ENCODE measurements at places on chromosomes 2 and 18. TPM values are rescaled to one million over a fixed set of nuclear protein-coding genes. Genes with fewer than 3 reads are reported as not detected.

DNA sequence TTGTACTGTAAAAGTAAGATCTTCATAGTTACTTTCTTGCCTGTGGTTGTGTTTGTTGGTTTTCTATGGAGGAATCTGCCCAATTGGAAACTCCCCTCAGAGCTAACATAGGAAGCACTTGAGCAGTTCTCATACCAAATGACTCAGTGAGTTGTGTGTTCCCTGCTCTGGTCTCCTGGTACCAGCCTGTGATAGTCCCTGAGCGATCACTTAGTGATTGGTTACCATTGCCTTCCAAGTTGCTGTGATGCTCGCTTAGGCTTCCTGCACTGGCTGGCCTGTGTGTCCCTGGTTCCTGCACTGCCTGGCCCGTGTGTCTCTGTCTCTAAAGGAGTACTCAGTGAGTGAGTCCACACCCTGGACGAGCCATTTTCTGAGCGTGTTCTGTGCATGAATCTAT is 133.0 kb downstream of the MAP4K4 start:
- peaks cover 55% of the 10 kb centered on the region for H3K4me1 ChIP-seq
- H3K27me3 ChIP-seq: no peaks in the 10 kb centered on the region
- H3K4me3 ChIP-seq: no peak overlapping the region
- DNase-seq: no peak
- H3K27ac ChIP-seq: peak overlapping the region; percentile 60

DNA sequence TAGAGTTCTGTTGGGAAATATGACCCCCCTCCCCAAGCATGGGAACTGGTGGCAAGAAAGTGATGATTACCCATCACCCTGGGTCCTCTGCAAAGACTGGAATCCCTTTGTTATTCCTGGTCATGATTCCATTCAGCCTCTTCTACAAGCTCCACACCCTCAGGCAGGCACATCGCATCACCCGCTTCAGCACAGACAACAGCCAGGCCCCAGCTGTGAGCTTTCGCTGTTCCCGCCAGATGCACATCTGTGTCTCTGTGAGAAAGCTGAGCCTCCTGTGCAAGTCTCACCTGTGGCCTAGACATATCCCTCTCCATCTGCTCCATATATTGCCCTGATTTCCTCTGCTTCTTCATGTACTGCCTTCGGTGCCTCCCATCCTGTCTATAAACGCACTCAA is 368.0 kb upstream of the RAB6C start:
- no peaks in the 10 kb centered on the region for H3K27me3 ChIP-seq
- DNase-seq: no peak
- H3K36me3 ChIP-seq: no peaks in the 10 kb centered on the region
- H3K4me3 ChIP-seq: no peak overlapping the region
- H3K27ac ChIP-seq: no peak overlapping the region

DNA sequence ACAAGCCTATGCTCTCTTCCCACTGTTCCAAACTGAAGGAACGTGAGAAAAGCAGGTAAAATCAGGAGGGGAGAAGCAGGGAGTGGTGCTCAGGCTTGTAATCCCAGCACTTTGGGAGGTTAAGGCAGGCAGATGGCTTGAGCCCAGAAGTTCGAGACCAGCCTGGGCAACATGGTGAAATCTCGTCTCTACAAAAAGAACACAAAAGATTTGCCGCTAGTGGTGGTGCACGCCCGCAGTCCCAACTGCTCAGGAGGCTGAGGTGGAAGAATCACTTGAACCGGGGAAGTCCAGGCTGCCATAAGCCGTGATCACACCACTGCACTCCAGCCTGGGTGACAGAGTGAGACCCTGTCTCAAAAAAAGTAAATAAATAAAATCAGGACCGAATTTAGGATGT is 1.3 kb upstream of the TMSB10 start:
- peaks cover 45% of the 10 kb centered on the region for H3K4me1 ChIP-seq
- peak overlapping the region; percentile 63 for H3K27ac ChIP-seq

GRCh38 chr18:63788447-63789096 is 13.4 kb downstream of the SERPINB7 start:
- H3K27me3 ChIP-seq: no peaks in the 10 kb centered on the region
- H3K36me3 ChIP-seq: no peaks in the 10 kb centered on the region
- no peak overlapping the region for H3K4me3 ChIP-seq
- peaks cover 4% of the 10 kb centered on the region for H3K4me1 ChIP-seq
- DNase-seq: no peak

GRCh38 chr2:42105330-42106256 is 57.8 kb downstream of the PKDCC start:
- H3K4me3 ChIP-seq: peak overlapping the region; percentile 47
- DNase-seq: peak; percentile 71
- H3K27me3 ChIP-seq: no peaks in the 10 kb centered on the region
- H3K36me3 ChIP-seq: peaks cover 1% of the 10 kb centered on the region
- H3K27ac ChIP-seq: no peak overlapping the region

- no peak overlapping the region for H3K27ac ChIP-seq
- H3K36me3 ChIP-seq: peaks cover 2% of the 10 kb centered on the region
- H3K4me3 ChIP-seq: no peak overlapping the region
- H3K4me1 ChIP-seq: peaks cover 16% of the 10 kb centered on the region
- no peaks in the 10 kb centered on the region for H3K27me3 ChIP-seq
- no peak for DNase-seq
Measured at GRCh38 chr2:7709907-7710306, 792.7 kb downstream of the RNF144A start.

DNA sequence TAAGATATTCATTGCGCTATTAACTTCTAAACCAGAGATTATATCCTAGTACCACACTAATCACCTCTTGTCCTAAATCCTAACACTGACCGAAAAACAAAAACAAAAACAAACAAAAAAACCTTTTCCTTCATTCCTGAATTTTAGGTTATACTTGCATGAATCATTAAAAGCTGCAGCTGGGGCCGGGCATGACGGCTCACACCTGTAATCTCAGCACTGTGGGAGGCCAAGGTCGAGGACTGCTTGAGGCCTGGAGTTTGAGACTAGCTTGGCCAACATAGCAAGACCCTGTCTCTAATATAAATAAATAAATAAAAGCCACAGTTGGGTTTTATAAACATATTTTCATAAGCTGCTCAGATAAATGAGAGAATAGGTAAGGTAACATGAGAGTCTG is 60.0 kb downstream of the GDF7 start:
- H3K4me3 ChIP-seq: no peak overlapping the region
- H3K4me1 ChIP-seq: no peaks in the 10 kb centered on the region
- peaks cover 2% of the 10 kb centered on the region for H3K36me3 ChIP-seq
- no peak for DNase-seq
- no peaks in the 10 kb centered on the region for H3K27me3 ChIP-seq
- H3K27ac ChIP-seq: no peak overlapping the region

GRCh38 chr2:160812830-160813505 is 319.4 kb upstream of the RBMS1 start:
- H3K27me3 ChIP-seq: no peaks in the 10 kb centered on the region
- H3K36me3 ChIP-seq: no peaks in the 10 kb centered on the region
- no peak overlapping the region for H3K27ac ChIP-seq
- no peak overlapping the region for H3K4me3 ChIP-seq
- DNase-seq: no peak
- H3K4me1 ChIP-seq: no peaks in the 10 kb centered on the region

DNA sequence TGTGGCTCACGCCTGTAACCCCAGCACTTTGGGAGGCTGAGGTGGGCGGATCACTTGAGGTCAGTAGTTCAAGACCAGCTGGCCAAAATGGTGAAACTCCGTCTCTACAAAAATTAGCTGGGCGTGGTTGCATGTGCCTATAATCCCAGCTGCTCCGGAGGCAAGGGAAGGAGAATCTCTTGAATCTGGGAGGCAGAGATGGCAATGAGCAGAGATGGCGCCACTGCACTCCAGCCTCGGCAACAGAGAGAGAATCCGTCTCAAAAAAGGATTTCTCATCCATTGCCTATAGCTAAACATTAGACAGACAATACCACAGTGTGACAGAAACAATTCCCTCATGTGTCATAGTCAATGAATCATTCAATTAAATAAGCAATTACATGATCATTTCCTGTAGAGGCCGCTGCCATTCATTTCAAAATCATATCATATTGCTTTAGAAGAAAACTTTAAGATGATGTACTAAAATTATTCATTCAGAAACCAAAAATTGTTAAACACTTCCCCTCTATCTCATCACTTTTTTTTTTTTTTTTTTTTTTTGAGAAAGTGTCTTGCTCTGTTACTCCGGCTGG is 69.5 kb upstream of the TGIF1 start:
- H3K27ac ChIP-seq: no peak overlapping the region
- DNase-seq: no peak
- H3K4me3 ChIP-seq: no peak overlapping the region
- no peaks in the 10 kb centered on the region for H3K36me3 ChIP-seq

ACMSD gene
- not detected for total RNA-seq

GRCh38 chr2:101969723-101970122 is 22.0 kb upstream of the IL1R2 start:
- no peaks in the 10 kb centered on the region for H3K36me3 ChIP-seq
- H3K4me1 ChIP-seq: peaks cover 6% of the 10 kb centered on the region
- H3K27ac ChIP-seq: no peak overlapping the region
- DNase-seq: no peak
- no peaks in the 10 kb centered on the region for H3K27me3 ChIP-seq
- H3K4me3 ChIP-seq: no peak overlapping the region

GRCh38 chr2:178756843-178757242 is 50.4 kb downstream of the TTN start:
- peaks cover 7% of the 10 kb centered on the region for H3K4me1 ChIP-seq
- no peaks in the 10 kb centered on the region for H3K36me3 ChIP-seq
- no peak for DNase-seq
- no peak overlapping the region for H3K27ac ChIP-seq
- H3K4me3 ChIP-seq: no peak overlapping the region
- H3K27me3 ChIP-seq: no peaks in the 10 kb centered on the region

GRCh38 chr18:59067873-59068272 is 71.8 kb upstream of the SEC11C start:
- H3K4me3 ChIP-seq: no peak overlapping the region
- H3K36me3 ChIP-seq: no peaks in the 10 kb centered on the region
- H3K27me3 ChIP-seq: peaks cover 8% of the 10 kb centered on the region
- peaks cover 2% of the 10 kb centered on the region for H3K4me1 ChIP-seq
- no peak for DNase-seq
- H3K27ac ChIP-seq: no peak overlapping the region

DNA sequence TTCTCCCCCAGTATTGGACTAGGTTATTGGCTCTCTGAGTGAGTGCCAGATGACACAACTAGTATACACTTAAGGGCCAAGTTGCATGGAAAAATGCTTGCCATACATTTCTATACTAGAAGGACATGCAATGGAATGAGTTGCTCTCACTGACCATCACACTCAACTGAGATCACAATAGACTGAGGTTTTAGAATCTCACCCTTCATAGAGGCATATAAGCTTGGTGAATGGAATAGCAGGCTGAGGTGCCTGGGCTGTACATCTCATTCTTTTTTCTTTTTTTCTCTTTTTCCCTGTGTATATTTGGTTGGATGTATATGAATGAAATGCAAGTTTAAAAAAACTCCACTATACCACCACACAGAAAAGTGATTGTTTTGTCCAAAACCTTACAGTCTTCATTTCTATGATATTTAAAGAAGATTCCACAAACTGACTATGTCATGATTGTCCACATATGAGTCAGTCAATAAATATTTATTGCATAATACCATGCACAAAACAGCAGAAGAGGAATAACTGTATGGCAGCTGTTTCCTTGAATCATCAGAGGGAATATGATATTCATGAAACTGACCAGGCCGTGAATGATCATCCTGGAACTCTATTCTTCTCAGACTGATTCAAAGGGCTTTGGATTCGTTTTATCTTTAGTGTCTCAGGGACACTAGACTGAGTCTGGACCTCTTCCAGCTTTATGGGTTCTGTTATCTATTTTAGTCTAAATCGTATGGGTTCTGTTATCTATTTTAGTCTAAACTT is 122.6 kb upstream of the STK17B start:
- H3K4me3 ChIP-seq: no peak overlapping the region
- H3K4me1 ChIP-seq: peaks cover 34% of the 10 kb centered on the region
- no peak for DNase-seq
- no peak overlapping the region for H3K27ac ChIP-seq
- H3K36me3 ChIP-seq: no peaks in the 10 kb centered on the region
- peaks cover 2% of the 10 kb centered on the region for H3K27me3 ChIP-seq

GRCh38 chr18:55142410-55142809 is 183.1 kb upstream of the CCDC68 start:
- H3K36me3 ChIP-seq: no peaks in the 10 kb centered on the region
- no peak overlapping the region for H3K27ac ChIP-seq
- H3K27me3 ChIP-seq: no peaks in the 10 kb centered on the region
- DNase-seq: no peak
- no peak overlapping the region for H3K4me3 ChIP-seq
- H3K4me1 ChIP-seq: no peaks in the 10 kb centered on the region

GRCh38 chr2:23388756-23389514 is 4.0 kb downstream of the KLHL29 start:
- DNase-seq: no peak
- H3K4me3 ChIP-seq: no peak overlapping the region
- no peak overlapping the region for H3K27ac ChIP-seq
- H3K36me3 ChIP-seq: no peaks in the 10 kb centered on the region
- peaks cover 11% of the 10 kb centered on the region for H3K4me1 ChIP-seq

CXCR4 gene
- total RNA-seq: 140 TPM

DNA sequence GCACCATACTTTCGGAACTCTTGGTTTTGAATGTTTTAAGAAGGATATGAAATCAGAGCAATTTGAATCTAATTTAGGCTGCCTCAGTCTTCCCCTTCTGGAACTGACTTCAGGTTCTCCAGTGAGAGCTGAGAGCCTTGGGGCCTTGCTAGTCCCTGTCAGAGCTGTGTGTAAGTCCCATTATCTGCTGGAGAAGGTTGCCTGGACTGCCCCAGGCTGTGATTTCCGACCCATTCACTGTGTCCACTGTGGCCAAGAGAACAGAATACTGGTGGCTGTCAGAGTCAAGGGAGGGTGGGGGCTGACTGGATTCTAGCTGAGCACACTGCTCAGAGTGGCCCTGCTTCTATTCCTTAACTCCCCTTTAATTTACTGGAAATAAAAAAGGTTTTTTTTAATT is 278.0 kb downstream of the KCNS3 start:
- no peak overlapping the region for H3K4me3 ChIP-seq
- DNase-seq: no peak
- H3K36me3 ChIP-seq: no peaks in the 10 kb centered on the region

DNA sequence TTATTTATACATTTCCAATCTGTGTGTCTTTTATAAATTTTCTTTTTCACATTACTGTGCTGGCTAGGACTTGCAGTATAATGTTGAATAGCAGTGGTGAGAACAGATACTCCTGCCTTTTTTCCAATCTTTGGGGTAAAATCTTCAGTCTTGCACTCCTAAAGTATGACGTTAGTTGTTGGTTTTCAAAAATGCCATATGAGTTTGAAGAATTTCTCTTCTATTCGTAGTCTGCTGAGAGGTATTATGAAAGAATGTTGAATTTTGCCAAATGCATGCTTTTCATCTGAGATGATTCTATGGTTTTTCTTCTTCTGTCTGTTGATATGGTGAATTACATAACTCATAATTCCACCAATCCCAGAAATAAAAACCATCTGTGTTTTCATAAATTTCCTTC is 335.3 kb upstream of the CHST9 start:
- no peak overlapping the region for H3K4me3 ChIP-seq
- no peaks in the 10 kb centered on the region for H3K4me1 ChIP-seq
- DNase-seq: no peak
- no peaks in the 10 kb centered on the region for H3K27me3 ChIP-seq
- H3K27ac ChIP-seq: no peak overlapping the region

DNA sequence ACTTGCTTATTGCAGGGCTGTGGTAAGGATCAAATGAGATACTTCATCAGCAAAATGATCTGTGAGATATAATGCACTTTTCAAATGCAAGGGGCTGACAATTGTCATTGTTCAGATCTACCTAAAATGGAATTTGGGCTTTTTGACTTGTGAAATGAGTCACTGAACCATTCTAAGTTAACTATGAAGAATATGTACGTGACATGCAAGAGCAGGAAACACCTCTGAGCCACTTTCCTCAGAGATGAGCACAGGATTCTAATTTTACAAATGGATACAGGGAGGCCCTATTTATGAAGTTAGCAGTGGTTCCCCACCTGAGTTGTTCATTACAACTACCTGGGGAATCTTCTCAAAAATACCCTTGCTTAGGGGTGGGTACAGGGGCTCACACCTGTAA is 26.7 kb downstream of the CTLA4 start:
- H3K4me1 ChIP-seq: peaks cover 84% of the 10 kb centered on the region
- H3K27ac ChIP-seq: peak overlapping the region; percentile 89
- H3K36me3 ChIP-seq: peaks cover 18% of the 10 kb centered on the region
